ENCODE measurements at places on chromosomes 12 and 14.

GRCh38 chr12:81377771-81378170 lies 299.9 kb downstream of the ACSS3 start:
- DNase-seq = no peak

DNA sequence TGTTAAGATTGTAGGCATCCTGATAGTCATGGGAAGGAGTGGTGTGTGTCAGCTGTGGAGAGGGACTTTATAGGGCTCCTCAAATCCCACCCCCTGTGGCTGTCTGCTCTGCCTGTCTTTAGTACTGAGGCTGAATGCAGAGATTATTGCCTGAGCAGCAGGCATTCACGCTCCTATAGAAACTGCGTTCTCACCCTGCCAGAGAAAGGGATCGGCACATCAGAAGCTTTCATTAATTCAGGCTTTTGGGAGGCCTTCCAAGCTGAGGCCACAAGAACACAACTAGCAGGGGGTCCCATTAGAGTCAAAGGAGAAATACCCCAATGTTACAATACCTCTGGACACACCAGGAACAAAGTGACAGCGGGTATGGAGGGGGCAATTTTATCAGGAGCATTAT lies 12.6 kb downstream of the KCNK10 start:
- no peak for DNase-seq

DNA sequence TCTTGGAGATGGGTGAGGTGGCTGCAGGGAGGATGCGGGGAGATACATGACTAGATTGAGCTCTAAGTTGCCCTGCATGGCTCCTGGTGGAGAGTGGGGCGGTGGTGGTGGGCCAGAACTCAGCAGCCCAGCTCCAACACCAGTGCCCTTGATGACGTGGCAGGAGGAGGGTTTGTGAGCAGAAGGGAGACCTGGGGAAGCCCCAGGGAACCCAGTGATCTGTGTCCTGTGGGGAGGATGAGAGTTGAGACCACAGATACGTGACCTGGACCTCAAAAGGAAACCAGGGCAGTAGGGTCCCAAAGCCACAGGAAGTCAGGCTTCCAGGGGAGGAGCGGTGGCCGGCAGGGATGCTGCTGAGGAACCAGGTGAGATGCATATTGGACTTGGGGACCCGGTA lies 989.1 kb upstream of the TMEM132C start:
- DNase-seq = no peak

GRCh38 chr14:30468354-30468753 lies 90.6 kb upstream of the G2E3 start:
- no peak for DNase-seq

DNA sequence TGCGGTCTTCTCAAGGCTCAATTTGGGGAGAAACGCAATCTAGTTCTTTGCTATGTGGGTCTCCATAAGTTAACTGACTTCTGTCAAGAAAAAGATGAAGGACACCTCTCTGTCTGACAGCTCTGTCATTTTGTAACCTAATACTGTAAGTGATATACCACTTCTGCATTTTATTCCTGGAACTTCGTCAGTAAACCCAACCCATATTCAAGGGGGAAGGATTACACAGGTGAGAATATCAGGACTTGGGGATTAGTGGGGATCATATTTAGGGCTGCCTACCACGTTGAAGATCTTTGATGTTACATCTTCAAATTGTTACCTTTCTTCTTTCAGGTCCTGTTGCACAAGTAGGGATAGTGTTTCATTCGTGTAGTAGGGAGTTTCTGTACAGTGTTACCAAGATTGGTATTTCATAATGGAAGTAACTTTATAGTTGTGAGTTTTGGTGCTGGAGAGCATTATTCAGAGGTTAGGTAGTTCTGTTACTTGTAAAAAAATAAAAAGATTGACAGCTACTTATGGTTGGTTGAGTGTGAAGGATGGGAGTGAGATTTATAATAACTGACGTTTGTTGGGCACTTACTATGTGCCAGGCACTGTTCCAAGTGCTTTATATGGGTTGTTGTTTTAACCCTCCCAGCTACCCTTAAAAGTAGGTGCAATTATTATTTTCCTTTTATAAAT lies 1.6 kb downstream of the TMEM260 start:
- no peak for DNase-seq

- no peak for DNase-seq
These were observed 386.9 kb downstream of the ZFP36L1 start for GRCh38 chr14:68405961-68406360.

GRCh38 chr12:39912211-39912980 lies 193.5 kb downstream of the SLC2A13 start:
- DNase-seq = no peak

- no peak for DNase-seq
These were observed 233.4 kb downstream of the SPTSSA start for GRCh38 chr14:34228650-34228976.

GRCh38 chr14:52824462-52824861 lies 33.1 kb upstream of the GNPNAT1 start:
- no peak for DNase-seq

DNA sequence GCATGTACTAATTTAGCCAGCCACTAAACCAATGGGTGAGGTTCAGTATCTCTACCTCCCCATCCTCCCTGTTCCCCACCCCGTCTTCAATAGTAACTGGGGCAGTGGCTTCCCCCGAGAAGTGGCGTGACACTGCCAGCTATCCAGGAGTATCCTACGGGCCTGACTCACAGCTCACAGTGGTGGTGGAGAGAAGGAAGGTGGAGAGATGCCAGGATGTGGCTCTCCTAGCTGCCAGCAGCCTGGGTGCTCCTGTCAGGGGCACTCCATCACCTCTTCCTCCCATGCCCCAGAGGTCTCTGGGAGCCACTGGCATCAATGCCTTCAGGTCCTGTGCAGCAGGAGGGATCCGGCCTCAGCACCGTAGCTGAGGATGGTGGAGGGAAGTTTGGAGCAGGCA lies 49.0 kb downstream of the TSPAN11 start:
- DNase-seq = no peak

DNA sequence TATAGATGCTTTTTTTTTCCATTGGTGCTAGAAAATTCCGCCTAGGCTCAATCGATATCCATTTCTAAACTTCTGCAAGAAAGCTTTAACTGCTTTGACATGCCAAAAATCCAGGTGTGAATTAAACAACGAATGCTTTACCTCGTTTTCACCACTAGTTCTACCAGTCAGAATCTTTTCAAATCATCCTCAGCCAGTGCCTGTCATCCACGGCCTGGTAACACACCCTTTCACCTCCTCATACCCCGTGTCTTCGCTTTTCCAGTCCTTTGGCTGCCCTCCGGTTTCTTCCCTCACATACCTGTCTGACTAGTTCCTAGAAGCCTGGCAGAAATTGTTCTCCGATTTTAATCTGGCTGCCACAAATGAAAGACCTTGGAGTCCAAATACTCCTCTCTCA lies 1.4 kb upstream of the PHC1 start:
- peak; percentile 13 for DNase-seq

GRCh38 chr14:104689109-104689880 lies at the start of gene INF2:
INF2 (plus strand) TSS chr14:104689618; CDS start chr14:104701366, 11,748 bp downstream.
- peak; percentile 53 for DNase-seq

DNA sequence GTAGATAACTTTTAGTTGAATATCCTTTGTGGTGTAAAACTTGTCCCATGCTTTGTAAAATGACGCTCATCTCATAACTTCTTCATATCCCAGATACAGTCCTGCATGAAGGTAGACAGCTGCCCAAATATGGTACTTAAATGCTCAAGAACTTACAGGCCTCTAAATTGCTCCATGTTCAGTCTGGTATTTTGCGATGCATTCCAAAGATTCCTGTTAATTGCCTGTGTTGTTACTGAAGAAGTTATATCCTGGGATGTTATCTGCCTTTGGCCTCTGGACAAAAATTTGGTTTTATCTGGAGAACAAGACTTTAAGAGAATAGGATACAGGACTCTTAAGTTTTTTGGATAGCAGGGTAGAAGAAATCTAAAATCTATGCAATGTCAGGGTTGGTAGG lies 473.0 kb downstream of the PCNX1 start:
- no peak for DNase-seq

GRCh38 chr12:78331181-78331580 lies 500.5 kb downstream of the NAV3 start:
- DNase-seq = no peak

DNA sequence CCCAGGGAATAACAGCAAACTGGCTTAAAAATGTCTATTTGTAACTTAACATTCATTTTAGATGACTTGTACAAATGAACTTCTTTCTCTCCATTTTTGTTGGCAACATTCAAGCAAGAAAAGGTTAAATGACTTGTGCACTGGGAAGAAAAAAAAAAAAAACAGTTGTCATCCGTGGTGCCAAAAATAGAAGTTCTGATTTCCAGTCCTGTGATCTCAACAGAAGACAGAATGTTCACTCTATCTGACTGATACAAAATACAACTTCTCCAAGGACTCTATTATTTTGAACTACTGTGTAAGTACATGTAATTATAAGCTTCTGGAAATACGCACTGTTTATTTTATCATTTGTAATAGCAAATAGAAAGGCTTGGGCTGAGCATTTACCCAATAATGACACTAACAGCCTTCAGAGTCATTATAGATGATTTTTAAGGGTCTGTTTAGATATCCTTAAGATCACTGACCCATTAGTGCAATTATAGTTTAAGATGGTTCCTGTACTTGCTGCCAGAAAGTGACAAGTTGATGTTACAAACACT lies 59.9 kb downstream of the LIN7A start:
- DNase-seq = no peak

GRCh38 chr12:114835031-114835430 lies 151.1 kb upstream of the TBX3 start:
- no peak for DNase-seq

GRCh38 chr14:61653507-61653906 lies 41.8 kb upstream of the HIF1A start:
- DNase-seq = no peak

GRCh38 chr14:32584079-32584478 lies 255.0 kb downstream of the AKAP6 start:
- no peak for DNase-seq

DNA sequence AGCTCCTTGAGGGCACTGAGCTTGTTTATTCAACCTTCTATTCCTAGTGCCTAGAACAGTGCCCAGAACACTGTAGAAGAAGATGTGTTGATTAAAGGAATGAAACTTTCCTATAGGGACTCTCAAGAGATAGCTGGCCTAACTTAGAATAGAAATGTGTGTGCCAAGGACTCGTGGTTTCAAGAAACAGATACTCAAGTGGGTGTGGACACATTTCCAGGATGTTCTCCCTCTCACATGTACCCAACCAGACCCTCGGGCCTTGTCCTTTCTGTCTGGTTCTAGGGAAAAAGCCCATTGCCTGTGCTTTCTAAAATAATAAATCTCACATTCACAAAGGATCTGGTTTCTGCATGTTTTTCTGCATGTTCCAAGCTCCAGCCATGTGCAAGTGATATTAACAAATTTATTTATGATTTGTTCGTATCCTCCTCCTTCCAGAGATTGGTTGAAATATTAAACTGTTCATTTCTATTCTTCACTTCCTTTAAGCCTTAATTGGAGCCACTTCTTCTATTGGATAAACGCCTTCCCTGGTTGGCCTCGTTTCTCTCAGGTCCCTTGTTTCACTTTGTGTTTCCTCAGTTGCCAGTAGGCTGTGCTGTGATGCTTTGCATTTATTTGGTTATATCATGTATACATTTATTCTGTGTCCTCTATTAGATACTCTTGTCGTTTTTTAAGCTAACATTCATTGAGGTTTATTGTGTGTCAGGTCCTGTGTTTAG lies 89.8 kb downstream of the CRADD start:
- peak; percentile 26 for DNase-seq

DNA sequence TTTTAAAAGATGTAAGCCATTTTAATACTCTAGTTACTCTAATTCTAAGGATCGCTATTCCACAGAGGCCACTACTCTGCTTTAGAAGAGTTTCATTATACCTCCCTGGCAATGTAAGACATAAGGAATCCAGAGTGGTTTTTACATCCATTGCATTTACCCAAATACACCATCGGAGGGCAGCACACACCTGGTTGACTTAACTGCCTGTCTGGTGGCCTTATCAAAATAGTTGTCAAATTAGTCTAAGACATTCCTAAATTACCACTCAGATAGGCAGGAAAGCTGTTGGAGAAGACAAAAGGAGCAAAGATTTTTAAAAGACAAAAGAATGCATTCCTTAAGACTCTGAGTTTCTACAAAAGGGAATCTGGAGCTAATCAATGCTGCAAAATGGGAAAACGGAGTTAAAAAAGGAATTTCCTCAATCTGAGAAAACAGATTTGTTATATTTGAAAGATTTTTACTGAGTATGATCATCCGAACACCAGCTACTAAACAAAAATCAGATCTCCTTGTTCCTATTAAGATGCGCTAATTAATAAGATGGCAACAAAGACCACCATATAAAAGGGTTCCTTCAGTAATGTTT lies 33.8 kb upstream of the FGD4 start:
- DNase-seq = peak; percentile 19

GRCh38 chr12:22893878-22894277 lies 268.9 kb downstream of the ETNK1 start:
- DNase-seq = no peak

- peak; percentile 26 for DNase-seq
These were observed 2.7 kb downstream of the BHLHE41 start for GRCh38 chr12:26122061-26122680.

GRCh38 chr14:36288496-36288895 lies 31.9 kb downstream of the MBIP start:
- DNase-seq = no peak

DNA sequence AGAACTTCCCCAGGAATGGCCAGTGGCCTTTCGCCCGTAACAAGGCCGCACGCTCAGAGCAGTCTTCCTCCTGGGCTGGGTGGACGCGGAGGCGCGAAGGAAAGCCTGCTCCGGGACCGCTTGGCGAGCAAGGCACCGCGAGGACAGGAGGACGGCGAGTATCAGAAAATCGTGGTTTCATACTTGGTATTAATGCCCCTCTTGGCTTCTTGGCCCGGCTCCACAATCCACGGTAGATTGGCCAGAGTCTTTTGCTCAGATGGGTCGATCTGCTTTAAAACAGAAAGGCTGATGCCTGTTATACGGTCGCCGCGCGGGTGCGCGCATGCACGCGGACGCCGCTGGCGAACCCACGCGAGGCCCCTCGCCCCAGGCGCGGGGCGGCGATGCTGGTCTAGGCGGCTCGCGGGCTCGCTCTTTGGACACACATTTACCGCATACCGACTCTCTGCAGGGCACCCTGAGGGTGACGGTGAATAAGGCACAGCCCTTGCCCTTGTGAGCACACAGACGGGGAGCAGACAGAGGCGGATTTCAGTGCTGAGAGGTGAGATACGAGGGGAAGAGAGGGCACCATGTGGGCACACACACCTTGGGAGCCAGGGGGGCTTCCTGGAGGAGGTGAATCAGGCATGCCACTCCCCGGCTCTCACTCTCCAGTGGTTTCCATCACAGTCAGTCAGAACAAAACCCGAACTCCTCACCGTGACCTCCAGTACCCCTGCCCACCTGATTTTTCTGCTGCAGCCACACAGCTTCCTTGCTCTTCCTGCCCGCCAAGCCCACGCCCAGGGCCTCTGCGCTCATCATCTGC lies 100.7 kb downstream of the APAF1 start:
- peak; percentile 50 for DNase-seq

DNA sequence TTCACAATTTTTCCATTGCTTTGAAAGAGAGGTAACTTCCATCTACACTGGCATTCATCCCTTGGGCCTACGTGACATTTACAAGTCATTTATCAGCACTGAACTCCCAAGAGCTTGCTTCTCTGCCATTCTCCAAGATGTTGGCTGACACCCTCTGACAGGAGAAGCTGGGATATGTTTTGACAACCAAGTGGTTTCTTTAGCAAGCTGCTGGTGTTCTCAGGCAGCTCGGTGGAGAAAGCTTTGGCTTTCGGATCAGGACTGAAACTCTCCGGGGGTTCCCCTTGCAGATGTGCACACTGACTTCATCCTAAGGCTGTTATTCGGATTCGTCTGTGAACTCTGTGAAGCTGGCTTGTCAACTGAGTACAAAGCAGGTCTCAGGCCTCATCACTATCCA lies 15.7 kb downstream of the KCNA5 start:
- DNase-seq = no peak

GRCh38 chr12:39451977-39452376 lies 9.1 kb upstream of the KIF21A start:
- no peak for DNase-seq
